ENCODE measurements at places on chromosomes 6 and 20.

DNA sequence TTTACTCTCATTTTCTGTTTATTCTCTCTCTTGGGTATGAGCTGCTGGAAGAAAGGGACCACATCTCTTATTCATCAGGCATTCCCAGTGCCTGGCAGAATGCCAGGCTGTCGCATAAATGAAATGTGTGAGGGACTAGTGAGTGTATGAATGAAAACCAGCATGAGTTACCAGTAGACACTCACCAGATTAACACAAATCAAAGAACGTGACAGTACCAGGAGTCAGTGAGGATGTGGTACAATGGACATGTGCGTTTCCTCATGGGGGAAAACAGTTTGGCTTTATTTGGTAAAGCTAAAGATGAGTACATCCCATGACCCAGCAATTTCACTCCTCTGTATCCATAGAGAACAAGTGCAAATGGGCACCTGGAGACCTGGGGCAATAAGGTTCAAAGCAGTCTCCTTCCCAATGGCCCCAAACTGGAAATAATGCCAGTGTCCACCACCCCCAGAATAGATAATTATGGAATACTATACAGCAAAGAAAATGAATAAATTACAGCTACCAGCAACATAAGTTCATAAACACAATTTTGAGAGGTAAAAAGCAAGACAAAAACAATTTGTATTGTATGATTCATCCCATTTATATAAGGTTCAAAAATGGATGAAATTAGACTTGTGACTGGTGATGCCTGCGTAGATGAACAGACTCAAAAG, 93.3 kb downstream of the CDH22 start:
- no peak for DNase-seq

- no peak for DNase-seq
These were observed 69.5 kb downstream of the FOXO3 start for GRCh38 chr6:108630050-108630714.

DNA sequence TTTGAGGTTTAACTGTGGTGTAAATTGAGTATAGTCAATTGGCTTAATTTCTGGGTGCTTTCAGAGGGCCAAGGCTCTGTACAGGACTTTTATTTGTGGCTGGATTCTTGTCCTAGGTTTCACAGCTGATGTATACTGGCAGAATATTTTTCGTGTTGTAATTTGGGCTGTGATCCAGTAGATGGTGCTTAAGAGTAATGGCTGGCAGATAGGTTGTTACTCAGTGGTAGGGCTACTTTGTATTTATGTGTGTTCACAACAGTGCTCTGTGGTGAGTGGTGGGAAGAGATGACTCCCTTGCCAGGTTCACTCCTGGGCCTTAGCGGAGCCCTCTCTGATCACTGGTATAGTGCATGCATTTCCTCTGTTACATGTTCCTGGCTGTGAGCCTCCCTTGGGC, 34.5 kb upstream of the FERMT1 start:
- DNase-seq: no peak

DNA sequence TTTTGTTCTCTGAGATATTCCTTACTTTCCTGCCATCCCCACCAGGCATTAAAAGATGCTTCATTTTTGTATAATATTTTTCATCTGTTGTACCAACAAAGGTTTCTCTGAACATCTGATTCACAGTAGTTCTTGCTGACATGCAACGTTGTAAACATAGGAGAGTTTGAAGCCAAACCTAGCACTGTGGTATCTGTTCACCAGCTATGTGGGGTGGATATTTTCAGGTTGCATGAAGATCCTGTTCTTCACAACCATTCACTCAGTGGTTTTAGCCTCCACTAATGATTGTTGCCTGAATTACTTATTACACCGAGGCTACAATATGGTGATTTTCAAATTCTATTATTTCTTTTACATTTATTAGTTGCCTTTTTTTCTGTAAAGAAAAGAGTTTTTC, 56.5 kb downstream of the EYA4 start:
- no peak for DNase-seq

GRCh38 chr6:96963809-96964208, 39.3 kb downstream of the KLHL32 start:
- DNase-seq: no peak

GRCh38 chr6:51339728-51340127, 521.1 kb downstream of the TFAP2B start:
- no peak for DNase-seq

- no peak for DNase-seq
These were observed 78.0 kb downstream of the TRMT11 start for GRCh38 chr6:126064257-126064747.

DNA sequence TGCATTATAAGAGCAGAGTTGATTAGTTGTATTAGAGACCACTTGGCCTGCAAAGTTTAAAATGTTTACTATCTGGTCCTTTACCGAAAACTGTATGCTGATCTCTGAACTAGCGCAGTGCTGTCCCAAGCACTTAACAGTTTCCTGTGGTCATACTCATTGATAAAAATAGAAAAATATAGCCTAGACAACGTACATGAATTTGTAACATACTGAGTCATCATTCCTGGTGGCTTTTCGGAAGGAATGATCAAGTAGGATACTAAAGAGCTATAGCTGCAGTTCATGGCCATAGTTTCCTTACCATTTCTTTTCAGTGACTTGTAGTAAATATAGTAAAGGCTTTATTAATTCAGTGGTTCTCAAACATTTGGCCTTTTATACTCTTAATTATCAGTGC, 18.4 kb downstream of the TTK start:
- no peak for DNase-seq

DNA sequence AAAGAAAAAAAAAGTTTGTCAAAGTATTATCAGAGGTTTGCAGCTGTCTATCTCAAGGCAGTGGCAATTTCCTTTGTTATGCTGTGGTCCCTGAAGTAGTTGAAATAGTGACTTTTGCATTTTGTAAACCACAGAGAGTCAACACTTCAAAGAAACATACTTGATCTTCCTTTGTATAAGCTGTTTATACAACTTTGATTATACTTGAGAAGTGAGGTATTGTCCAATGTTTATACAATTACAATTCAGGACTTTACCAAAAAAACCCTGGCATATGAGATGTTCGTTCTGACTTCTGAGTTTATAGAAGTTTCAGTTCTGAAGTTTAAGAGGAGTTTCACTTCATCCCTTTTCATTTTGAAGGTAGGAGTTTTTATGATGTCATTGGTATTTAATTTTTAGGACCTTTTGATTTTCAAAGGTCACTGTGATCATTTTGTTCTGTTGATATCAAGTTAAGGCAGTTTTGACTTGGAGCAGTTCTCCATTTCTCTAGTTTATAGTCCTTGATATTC, 4.0 kb downstream of the STK4 start:
- DNase-seq: no peak

DNA sequence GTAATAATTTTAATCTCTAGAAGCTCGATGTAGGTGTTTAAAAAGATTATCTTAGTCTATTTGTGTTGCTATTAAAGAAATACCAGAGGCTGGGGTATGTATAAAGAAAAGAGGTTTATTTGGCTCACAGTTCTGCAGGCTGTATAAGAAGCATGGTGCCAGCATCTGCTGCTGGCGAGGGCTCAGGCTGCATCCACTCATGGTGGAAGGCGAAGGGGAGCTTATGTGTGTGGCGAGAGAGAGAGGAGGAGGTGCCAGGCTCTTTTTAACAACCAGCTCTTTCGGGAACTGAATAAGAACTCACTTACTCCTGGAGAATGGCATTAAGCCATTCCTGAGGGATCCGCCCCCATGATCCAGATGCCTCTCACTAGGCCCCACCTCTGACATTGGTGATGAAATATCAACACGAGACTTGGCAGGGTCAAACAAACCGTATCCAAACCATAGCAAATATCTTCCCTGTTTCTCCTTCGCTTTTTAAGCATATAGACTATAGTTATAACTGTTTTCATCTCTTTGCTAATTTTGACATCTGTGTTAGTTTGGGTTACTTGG, 24.5 kb downstream of the CHMP4B start:
- DNase-seq: no peak

DNA sequence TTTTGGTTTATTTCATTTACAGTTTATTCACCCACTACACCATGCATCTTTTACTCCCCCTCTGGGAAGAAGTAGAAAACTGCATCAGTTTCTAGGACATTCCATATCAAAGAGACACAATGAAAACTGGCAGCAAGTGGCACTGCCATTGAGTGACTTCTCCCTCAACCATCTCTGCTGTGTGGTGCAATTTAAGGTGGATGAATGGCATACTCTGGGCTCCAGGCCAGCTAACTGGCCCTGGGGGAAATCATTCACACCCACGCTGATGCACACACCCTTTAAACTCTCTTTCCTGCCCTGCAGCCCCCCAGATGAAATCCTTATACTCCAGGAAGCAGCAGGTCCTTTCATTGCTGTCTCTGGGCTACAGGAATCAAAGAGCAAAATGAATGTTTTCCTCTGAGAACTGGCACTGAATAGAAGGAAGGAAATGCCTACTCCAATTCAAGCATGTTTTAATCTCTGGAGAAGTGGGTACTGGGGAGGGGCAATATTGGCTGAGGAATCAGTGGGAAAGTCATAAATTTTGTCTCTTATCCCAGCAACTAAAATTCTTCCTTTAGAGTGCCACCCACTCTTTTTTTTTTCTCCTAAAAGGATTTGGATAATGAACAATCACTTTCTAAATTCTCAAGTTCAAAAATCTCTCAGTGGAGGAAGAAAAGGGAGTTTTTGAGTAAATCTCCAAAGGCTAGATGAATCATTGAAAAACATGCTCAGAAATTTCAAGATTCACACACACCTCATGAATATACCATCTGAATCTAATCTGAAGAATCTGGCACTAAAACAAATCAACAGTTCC, 16.9 kb upstream of the RFPL4B start:
- no peak for DNase-seq

- DNase-seq: no peak
These were observed 12.0 kb downstream of the KCNK5 start for GRCh38 chr6:39217177-39217864.

DNA sequence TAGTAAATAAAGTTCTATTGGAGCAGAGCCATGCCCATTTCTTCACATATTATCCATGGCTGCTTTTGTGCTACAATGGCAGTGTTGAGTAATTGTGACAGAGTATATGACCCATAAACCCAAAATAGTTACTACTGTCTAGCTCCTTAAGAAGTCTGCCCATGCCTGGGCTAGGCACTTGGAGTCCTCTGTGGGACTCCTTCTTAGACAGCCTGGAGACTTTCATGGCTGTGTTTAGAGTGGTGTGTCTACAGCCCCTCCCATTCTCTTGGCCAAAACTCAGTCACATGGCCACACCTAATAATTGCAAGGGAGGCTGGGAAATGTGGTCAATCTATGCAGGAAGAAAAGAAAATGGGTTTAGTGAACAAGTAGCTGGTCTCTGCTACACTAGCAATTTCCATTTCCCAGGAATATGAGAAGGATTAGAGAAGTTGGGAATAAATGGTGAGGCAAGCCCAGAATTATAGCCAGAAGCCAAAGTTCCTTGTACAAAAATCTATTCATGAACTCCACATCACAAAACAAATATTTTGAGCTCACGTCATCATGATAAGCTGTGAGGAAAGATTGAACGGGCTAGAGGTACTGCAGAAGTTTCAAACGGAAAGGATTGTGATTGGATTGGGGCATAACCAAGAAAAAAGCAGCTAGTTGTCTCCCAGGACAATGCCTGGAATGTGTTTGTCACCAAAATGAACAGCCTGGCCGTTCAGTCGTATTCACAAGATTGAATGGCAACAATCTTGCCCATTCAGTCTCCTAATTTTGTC, 251.8 kb upstream of the PLN start:
- DNase-seq: no peak

DNA sequence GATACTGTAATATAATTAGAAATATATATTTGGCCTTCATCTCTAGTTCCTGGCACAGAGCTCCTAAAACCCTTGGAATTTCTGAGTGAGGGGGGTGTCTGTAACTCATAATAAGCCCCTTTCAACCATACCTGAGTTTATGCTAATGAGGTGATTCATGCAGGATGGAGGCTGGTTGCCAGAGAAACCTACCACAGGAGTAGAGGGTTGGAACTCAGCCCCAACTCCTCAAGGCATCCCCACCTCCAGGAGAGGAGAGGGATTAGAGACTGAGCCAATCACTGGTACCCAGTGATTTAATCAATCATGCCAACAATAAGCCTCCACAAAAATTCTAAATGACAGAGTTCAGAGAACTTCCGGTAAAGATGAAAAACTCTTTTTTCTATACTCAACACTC, 17.5 kb downstream of the UQCC1 start:
- no peak for DNase-seq

GRCh38 chr20:38450412-38450975, 15.4 kb upstream of the SNHG17 start:
- DNase-seq: no peak

GRCh38 chr6:98775205-98775604, 59.2 kb upstream of the POU3F2 start:
- no peak for DNase-seq

DNA sequence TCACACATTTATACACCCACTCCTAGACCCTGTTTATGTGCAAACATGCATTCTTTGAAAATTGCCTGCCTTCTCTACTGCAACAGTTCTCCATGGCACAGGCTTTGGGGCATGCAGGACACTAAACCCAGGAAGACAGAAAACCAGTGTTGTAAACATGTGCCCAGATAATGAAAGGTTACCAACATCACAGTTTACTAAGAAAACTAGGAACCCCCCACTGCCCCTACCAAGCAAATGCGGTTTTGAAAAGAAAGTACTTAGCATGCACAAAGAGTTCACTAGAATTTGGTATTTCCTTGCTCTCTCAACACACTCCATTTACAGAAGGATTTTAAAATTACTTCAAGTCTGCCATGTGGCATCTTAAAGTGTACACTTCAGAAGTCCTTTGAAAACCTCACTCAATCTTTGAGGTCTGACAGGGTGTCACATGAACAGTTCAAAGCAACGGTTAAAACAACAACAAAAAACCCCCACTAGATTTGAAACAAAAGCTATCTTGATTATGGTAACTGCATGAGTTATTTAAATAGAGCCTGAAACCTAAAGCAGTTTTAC, 245.0 kb downstream of the GMPR start:
- no peak for DNase-seq

Data from activated naive CD4-positive, alpha-beta T cell (primary cell).